Heart left ventricle (tissue), 16 donors: ENCODE measurements at places on chromosomes 11 and 22. TPM values are rescaled to one million over a fixed set of nuclear protein-coding genes. Genes with fewer than 3 reads are reported as not detected.

The ASCL2 gene
- not detected for total RNA-seq

DNA sequence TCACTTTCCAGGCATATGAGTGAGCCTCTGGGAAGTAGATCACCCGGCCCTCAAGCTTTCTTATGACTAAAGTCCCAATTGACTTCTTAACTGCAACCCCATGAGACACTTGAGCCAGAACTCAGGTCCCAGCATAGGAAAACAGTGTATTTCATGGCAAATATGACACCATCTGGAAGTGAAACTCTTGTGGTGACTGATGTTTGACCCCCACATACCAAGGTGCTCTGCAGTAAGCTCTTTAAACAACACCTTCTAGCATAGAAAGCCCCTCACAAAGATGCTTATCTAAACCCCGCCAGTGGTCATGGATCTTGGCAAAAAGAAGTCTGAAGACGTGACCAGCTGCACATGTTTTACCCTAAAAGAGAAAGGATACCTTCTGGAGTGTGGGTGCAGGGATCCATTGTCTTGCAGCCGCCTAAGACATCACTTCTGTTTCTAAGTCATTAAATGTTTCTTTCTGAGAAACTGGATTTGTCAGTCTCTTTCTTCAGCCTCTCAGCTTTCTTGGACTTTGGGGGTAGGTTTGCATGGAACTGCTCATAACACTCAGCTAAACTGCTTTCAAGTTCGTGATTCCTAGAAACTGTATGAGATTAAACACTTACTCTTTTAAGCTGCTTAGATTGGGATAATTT lies 7.4 kb upstream of the PELI3 start:
- no peak for DNase-seq
- no peak overlapping the region for H3K4me3 ChIP-seq
- no peaks in the 10 kb centered on the region for H3K36me3 ChIP-seq

GRCh38 chr11:112082729-112083128 lies 3.8 kb downstream of the TIMM8B start:
- peaks cover 15% of the 10 kb centered on the region for H3K4me1 ChIP-seq
- peak; percentile 44 for DNase-seq
- H3K27me3 ChIP-seq: no peaks in the 10 kb centered on the region
- no peak overlapping the region for H3K4me3 ChIP-seq
- peaks cover 2% of the 10 kb centered on the region for H3K36me3 ChIP-seq

DNA sequence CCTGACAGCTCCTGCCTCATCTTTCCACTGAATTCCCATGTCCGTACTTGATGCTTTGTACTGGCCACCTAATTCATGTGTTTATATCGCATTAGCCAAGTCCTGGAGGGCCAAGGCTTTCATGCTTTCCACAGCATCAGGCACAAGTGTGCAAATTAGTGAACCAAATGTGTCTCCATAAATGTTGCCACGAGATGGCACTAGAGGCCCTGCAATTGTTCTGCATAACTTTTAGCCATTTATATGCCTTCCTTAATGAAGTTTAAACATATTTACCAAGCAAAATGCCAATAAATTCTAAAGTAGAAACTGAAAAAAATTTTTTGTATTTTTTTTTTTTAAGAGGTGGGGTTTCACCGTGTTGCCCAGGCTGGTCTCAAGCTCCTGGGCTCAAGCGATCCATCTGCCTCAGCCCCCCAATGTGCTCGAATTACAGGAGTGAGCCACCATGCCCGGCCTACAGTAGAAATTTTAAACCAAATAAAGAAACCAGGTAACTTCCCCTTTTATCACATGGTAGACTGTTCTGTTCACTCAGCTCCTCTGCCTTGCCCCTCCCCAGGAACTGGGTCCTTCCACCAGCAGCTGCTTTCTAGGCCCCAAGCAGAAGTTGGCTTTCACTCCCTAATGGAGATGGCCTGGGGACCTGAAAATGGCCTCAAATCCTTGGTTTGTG lies 20.8 kb upstream of the IL18BP start:
- no peak for DNase-seq
- no peaks in the 10 kb centered on the region for H3K4me1 ChIP-seq
- H3K36me3 ChIP-seq: no peaks in the 10 kb centered on the region
- H3K4me3 ChIP-seq: no peak overlapping the region
- no peak overlapping the region for H3K27ac ChIP-seq
- H3K27me3 ChIP-seq: no peaks in the 10 kb centered on the region

DNA sequence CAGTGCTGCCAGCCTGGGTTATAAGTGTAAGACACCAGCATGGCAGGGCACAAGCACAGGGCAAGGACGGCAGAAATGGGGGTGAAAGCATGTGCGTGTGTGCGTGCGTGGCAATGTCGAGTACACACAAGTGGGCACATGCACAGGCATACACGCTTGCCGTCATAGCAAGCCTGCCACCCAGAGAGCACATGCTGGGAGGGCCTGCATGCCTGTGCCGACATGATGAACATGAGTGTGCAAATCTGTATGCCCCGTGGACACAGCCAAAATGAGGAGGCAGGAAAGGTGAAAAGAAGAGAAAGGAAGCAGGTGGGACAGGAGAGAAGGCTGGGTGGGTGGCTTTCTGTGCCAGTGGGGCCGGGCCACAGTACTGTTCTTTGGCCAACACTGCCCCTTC lies 62.9 kb downstream of the NECTIN1 start:
- H3K27me3 ChIP-seq: no peaks in the 10 kb centered on the region
- no peak overlapping the region for H3K4me3 ChIP-seq
- no peaks in the 10 kb centered on the region for H3K4me1 ChIP-seq
- no peak for DNase-seq
- no peak overlapping the region for H3K27ac ChIP-seq

DNA sequence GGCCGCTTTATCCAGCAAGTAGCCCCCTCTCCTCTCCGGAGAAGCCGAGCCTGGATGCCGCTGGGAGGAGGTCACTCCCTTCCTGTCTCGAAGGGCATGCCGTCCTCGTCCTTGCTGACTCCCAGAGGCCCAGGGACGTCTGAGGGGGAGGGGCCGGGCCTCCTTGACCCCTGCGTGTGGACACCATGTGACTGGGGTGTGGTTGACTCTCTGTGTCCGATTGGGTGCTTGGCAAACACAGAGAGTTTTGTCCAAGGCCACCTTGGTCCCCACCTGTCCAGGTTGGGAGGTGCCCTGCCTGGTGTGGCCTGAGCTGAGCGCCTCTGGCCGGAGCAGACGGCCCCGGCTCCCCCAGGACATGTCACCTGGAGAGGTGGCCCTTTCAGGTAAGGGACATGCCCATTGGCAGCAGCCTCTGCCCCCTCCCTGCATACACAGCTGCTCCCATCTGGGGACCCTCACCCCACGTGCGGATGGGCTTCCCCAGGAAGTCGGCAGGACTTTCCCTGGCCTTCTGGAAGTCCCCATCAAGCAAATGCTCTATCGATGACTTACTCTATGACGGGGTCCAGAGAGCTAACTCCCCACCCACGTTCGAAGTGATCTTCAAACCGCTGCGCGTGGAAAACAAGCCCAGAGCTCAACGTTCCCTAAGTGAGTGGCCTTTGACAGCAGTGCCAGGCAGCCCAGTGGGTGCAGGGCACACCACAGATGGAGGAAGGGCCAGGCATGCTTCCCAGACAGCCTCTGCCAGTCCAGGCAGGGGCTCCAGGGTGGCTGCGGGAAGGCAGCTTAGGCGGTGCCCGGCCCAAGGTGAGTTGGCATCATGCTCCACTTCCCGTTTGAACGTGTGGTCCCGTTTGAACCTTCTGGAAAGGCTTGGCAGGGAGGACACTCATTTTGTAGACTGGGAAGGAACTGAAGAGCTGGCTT lies at the start of gene SMIM38:
SMIM38 (plus strand) TSS at position 634 of the 933 bp plus-strand sequence. CDS start 1,912 bp downstream, outside the sequence.
- no peak within 1 kb of the TSS for H3K4me3 ChIP-seq
- H3K36me3 ChIP-seq: no peaks in the 10 kb centered on the region
- H3K27ac ChIP-seq: no peak within 1 kb of the TSS
- H3K27me3 ChIP-seq: no peaks in the 10 kb centered on the region

DNA sequence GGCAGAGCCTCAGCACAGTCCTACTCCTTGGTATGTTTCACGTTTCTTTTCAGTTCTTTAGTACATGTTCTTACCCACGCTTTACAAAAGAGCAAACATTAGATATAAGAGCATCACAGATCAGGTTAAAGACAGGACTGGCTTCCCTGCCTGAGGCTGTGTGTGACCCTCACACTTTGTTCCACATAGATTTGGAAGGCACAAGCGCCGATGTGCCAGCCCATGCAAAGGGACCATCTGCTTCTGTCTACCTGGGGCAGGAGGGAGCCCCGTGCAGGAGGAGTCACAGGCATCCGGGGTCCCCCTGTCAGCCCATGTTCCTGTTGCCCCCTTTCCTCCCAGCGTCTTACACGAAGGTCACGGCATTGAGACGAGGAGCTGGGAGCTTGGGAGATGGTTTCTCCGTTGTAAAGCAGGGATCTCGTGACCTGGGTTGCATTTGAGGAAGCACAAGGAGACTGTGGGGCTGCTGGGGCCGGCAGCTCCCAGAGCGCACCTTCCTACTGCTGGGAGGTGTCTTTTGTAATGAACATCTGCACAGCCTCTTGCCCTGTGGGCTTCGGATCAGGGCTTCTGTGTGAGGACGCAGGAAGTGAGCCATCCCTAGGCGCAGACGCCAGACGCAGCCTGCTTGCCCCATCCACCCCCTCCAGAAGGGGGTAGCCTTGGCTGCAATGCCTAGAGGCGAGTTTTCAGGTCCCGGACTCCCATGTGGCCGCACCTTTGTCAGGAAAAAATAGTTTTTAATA lies 72.6 kb downstream of the SCN3B start:
- no peaks in the 10 kb centered on the region for H3K36me3 ChIP-seq
- no peak for DNase-seq
- H3K4me1 ChIP-seq: peaks cover 9% of the 10 kb centered on the region
- H3K4me3 ChIP-seq: no peak overlapping the region
- no peaks in the 10 kb centered on the region for H3K27me3 ChIP-seq

DNA sequence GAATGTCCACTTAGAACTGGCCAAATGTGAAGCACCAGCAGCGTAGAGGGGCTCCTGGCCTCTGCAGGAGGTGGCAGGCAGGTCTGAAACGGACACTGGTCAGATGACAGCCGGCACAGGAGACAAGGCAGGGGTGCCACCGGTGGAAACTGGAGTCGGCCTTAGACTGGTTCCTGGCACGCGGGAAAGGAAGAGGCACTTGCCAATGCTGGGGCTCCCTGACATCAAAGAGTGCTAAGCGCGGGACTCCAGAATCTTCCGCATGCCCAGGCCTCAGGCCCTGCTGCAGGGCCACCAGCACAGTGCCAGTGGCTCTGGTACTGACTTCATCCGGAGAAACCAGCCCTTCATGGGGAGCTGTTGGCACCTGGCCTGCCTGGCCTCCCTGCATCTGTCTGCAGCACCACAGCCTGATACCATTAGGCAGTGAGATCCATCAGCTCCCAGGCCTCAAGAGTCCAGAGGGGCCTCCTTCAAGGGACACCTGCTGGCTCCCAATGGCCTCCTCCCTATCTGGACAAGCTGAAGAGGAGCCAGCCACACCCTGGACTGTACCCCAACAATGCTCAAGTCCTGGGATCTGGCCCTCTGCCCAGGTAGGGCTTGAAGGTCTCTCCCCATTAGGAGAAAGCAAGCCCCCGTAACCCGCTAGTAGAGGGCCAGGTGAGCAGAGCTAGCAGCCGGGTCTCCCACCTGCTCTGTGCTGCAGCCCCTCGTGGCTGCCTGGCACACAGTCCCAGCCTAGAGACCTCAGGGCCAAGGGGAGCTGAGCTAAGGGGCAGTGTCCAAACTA lies 29.7 kb upstream of the GNB1L start:
- H3K4me3 ChIP-seq: no peak overlapping the region
- no peak overlapping the region for H3K27ac ChIP-seq
- no peaks in the 10 kb centered on the region for H3K36me3 ChIP-seq
- DNase-seq: peak; percentile 22
- peaks cover 33% of the 10 kb centered on the region for H3K4me1 ChIP-seq

- DNase-seq: no peak
- no peaks in the 10 kb centered on the region for H3K36me3 ChIP-seq
- H3K4me3 ChIP-seq: no peak overlapping the region
These were observed 143.4 kb upstream of the ANO3 start for GRCh38 chr11:26188554-26188953.

DNA sequence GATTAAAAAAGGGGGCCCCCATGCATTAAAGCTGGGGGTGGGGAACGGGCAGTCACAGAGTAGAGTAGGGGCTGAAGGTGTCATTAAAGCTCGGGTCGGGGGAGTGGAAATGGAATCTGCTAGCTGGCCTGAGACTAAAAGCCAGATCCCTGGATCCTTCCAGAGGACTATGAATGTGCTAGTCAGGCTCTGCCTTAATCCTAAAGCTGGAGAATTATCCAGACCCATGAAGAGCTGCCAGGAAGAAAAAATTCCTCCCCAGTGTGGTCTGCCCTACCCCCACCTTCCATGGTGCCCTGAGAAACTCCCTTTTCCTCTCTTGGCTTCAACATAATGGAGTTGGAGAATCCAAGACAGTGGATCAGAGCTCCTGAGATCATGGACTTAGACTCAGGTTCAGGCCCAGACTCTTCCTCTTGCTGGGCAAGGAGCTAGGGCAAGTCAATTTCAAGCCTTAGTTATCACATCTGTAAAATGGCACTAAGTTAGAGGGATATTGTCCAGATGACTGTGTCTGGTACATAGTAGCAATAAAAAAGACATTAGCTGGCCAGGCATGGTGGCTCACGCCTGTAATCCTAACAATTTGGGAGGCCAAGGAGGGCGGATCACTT lies 24.0 kb upstream of the SMTN start:
- no peak overlapping the region for H3K4me3 ChIP-seq
- no peak overlapping the region for H3K27ac ChIP-seq
- no peak for DNase-seq
- no peaks in the 10 kb centered on the region for H3K36me3 ChIP-seq
- no peaks in the 10 kb centered on the region for H3K27me3 ChIP-seq
